ENCODE measurements at places on chromosomes 16 and 17.

GRCh38 chr16:81816351-81816750 lies 37.3 kb downstream of the PLCG2 start:
- DNase-seq: no peak

DNA sequence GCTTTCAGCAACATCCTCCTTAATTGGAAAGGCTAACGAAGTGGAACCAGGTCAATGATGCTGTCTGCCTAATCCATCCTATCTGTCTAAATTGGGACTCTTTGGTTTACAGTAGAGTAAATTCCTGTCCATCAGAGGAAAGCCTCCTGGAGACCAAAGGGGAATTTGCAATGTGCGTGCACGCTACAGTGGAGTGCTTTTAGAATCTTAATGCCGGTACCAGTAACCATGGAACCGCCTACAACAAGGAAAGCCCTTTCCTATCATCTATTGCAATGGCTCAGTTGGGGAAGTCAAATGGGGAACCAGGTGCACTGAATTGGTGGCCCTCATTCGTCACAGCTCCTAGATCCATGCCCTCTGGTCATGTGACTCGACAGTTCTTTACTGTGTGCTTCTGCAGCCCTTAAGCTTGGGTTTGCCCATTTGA lies 110.1 kb downstream of the XYLT1 start:
- DNase-seq: no peak

GRCh38 chr16:18950469-18951185 lies 24.4 kb upstream of the SMG1 start:
- DNase-seq: no peak

DNA sequence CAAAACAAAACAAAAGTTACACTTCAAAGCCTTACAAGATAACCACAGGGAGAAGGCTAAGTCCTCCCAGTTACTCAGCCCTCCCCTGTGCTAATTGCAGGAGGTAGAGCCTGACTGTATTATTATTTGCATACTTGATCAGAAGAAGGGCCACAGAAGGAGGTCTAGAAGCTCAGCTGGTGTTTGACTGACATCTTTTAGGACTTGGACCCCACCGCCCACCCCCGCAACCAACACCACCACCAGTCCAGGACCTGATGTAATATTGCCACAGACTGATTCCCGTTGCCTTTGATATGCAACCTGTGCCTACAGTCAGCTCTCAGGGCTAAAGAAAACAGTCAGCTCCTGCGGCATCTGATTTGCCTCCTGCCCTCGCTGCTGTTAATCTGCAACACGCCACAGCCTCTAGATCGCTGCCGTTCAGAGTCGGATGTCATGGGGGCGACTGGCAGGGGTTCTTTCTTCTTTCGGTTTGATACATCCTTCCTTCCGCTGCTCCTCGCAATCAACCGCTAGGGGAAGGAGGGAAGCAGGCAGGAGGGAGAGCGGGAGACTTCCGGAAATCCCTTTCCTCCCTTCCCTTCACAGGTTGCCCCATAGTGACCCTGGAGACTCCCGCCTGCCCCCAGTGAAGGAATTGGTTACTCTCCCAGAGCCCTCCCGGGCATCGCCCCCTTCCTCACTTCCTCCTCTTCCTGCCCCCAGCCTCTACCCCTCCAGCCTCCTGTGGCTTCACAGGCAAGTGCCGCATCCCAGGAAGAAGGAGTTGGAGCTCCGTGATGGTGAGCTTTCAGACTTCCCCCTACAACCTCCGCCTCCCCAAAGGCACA lies 90.5 kb upstream of the SOX9 start:
- DNase-seq: no peak

GRCh38 chr16:28145796-28146195 lies 66.0 kb downstream of the XPO6 start:
- DNase-seq: no peak

DNA sequence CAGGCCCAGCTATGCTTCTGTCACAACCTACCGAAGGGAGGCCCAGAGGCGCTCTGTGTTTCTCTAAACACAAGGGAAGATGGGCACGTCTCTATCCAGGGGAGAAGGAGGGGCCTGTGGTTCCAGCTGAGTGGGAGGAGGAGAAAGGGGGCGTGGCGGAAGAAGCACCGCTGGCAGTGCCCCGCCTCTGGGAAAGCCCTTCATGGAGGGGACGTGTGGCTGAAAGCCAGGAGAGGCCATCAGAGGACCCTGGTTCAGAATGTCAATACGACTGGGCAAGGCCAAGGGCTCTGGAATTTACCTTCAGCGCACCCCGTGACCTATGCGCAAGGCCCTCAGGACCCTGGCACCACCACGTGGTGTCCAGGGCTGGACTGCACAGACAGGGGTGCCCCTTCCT lies 12.3 kb upstream of the SLC38A8 start:
- DNase-seq: no peak

DNA sequence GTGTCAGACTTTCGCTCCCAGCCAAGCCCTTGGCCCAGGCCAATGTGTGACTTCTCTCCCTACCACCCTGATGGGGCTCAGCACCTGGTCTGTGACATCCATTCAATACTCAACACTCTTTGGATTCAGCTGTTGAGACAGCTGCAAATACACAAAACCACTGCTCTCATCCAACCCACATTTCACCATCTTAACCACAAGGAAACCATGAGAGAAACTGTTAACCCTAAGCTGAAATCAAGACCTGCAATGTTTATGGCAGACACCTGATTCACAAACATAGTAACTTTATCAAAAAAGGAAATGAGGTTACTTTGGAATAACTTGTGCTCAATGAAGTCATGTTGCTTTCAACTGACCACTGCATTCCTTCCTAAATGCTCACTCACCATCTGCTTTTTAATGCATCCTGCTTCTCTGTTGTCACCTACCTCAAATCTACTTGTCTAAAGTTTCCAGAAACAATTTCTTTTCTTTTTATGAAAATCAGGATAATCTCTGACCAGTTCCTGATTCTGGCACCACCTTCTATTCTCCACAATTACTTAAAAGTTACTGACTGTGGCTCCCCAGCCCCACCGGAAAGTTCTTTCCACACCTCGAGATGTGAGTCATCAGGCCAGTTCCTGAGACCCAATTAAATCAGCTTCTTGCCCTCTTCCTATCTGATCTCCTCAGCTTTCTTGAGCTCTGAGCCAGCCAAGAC lies 88.2 kb downstream of the NOG start:
- no peak for DNase-seq

- no peak for DNase-seq
These were observed 32.8 kb downstream of the DNAH2 start for GRCh38 chr17:7750321-7750821.

GRCh38 chr16:11060364-11060763 lies 116.0 kb downstream of the CLEC16A start:
- no peak for DNase-seq

- DNase-seq: no peak
These were observed 140.0 kb upstream of the IRX6 start for GRCh38 chr16:55184052-55184451.

DNA sequence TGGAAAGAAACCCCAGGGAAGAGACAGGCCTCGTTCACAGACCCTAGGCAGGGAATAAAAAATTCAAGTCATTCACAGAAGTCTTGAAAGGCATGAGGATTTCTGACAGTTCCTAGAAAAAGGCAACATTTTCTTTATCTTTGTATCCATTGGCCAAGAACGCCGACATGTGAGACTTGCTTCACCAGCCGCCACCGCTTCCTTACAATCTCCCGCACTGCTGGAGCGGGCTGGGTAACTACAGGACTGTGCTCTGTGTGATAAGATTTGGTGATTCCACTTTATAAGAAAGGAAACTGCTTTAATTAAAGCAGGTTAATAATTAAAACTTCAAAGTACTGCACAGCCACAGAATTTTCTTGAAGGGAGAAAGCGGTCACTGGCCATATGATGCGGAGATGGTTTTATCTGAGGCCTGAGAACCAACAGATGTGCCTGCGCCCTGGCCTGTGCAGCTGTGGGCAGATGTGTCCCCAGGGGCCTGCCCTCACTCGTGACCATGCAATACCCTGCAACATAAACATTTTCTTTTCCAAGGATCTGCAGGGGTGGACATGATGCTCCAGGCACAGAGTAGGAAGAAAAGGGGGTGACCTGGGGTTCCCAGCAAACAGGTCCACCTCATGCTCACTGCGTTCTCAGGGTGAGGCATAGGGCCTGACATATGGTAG lies 13.0 kb upstream of the LGALS3BP start:
- no peak for DNase-seq

- no peak for DNase-seq
These were observed 39.3 kb downstream of the MYO18A start for GRCh38 chr17:29140631-29141513.

GRCh38 chr16:4535627-4536108 lies 2.9 kb downstream of the CDIP1 start:
- DNase-seq: no peak

DNA sequence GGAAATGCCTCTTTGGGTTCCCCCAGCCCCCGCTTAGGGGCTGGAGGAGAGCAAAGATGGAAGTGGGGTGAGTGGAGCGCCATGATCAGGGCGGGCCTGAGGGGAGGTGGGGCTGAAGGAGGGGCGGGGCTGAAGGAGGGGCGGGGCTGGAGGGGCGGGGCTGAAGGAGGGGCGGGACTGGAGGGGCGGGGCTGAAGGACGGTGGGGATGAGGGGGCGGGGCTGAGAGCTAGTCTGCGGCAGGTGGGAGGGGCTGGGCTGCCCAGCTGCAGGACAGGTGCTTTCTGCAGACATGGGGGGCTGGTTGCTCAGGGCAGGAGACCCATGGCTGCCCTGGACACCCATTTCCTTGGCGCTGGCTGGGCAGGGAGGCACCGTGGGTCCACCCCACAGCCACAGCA lies 39.1 kb upstream of the PABPN1L start:
- DNase-seq: no peak

- DNase-seq: no peak
These were observed 21.2 kb upstream of the NAGLU start for GRCh38 chr17:42514867-42515266.

- no peak for DNase-seq
These were observed 2.6 kb downstream of the ARHGAP17 start for GRCh38 chr16:25012525-25012991.

- peak; percentile 84 for DNase-seq
These were observed 45.9 kb downstream of the SOCS3 start for GRCh38 chr17:78313735-78314648.

GRCh38 chr16:30030841-30031413 lies at the start of gene TLCD3B:
TLCD3B (minus strand) TSS chr16:30031271; CDS start chr16:30030527, 744 bp downstream.
- DNase-seq: no peak

GRCh38 chr17:42989726-42990652 lies 8.2 kb upstream of the RPL27 start:
- DNase-seq: no peak

- no peak for DNase-seq
These were observed 8.9 kb downstream of the TRIM47 start for GRCh38 chr17:75869282-75870141.

DNA sequence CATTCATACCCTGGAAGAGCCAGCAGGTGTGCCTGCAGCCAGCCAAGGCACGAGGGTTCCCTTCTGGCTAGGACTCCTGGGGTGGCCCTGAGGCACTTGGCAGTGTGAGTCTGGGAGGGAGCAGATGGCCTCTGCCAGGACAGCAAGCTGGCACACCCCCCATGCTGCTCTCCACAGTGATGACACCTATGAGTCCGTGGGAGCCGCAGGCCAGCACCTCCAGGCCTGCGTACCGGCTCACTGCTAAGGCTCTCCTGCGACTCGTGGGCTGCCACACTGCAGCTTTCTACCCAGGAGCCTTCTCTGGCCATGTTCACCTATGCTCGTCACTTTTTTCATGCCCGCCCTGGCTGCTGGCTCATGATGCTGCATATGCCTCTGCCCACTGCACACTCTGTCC lies 68.1 kb downstream of the NDEL1 start:
- peak; percentile 64 for DNase-seq

GRCh38 chr16:49523435-49524159 lies 150.0 kb downstream of the C16orf78 start:
- no peak for DNase-seq

DNA sequence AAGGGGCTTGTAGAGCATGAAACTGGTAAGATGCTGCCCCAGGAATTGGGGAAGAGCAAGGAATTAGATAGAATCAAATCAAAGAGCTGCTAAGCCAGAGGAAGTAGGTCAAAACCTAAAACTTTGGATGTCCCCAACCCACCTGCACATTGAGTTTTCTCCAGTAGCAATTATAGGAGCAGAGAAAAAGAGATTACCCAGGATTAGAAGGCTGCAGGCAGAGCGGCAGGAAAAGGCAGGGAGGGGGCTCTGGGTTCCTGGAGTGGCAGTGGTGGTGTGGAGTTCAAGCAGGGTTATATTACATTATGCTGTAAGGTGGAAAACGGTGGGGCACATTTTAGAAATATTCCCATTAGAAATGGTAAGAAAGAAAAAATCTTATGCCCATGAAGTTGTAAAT lies 68.3 kb downstream of the KSR1 start:
- DNase-seq: no peak

DNA sequence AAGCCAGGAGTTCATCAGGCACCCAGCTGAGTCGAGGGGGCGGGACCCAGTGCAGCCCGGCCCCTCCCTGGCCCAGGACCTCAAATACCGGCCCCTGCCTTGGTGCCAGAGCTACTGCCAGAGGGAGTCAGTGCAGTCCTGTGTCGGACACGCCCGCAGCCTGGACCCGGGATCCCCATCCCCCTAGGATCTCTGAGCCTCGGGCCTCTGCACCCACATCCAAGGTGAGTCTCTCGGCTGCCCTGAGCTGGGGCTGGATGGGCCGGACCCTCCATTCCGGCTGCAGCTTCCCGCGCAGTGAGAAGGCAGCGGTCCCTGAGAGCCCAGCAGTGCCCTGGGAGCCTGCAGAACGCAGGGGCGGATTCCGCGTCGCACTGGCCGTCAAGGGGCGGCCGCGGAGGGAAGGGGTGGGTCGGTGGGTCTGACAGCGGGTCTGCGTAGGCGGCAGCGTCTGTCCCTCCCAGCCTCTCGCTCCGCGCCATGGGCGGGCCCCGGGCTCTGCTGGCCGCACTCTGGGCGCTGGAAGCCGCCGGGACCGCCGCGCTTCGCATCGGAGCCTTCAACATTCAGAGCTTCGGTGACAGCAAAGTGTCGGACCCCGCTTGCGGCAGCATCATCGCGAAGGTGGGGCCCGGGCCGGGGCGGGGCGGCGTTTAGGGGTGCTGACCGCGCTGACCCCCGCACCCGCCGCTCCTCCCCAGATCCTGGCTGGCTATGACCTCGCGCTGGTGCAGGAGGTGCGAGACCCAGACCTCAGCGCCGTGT lies at the start of gene DNASE1L2:
TSS of gene DNASE1L2 (plus strand) at position 108 of the 765 bp plus-strand sequence. CDS start at position 481, 373 bp downstream.
- no peak for DNase-seq

GRCh38 chr17:1495265-1495989 lies 2.9 kb upstream of the MYO1C start:
- DNase-seq: no peak

DNA sequence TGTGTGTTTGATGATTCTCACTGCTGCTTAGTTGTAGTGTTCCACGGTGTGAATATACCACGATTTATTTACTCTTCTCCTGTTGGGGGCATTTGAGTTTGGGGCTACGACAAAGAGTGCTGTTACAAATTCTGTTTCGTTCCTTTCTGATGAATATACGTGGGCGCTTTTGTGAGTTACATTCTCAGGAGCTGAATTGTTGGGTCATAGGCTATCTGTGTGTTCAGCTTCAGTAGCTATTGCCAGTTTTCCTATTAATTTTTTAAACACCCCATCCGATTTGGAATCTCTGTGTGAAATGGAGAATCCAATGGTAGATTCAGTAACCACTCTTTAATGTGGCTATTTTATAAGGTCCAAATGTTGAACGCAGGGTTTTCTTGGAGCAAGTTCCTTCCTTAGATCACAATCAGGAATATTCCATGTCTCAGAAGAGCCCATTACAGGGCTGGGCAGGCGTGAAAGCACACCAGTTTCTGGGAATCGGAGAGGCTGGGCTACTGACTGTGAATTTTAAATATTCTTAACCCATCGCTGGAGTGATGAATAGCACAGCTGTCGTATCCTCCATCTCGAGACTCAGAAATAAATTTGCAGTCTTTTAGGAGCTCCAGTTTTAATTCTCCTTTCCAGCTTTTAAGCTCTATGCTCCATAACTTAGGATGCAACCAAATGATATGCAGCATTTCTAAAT lies 115.9 kb downstream of the PITPNC1 start:
- DNase-seq: no peak

GRCh38 chr16:57837305-57838125 lies 35.2 kb upstream of the KIFC3 start:
- DNase-seq: no peak

All from ascending aorta (tissue), 2 donors.